Stimulated activated CD4-positive, alpha-beta T cell treated with anti-CD3 and anti-CD28 coated beads, Interleukin-12 subunit alpha, Interleukin-12 subunit beta, amount 100 ng/mL, for 48 hours (primary cell): ENCODE measurements at places on chromosomes 7 and 10.

GRCh38 chr10:86368046-86368445, 1.5 kb upstream of the GRID1 start:
- no peak for DNase-seq

GRCh38 chr7:10804770-10805169, 168.9 kb upstream of the PHF14 start:
- DNase-seq: no peak

DNA sequence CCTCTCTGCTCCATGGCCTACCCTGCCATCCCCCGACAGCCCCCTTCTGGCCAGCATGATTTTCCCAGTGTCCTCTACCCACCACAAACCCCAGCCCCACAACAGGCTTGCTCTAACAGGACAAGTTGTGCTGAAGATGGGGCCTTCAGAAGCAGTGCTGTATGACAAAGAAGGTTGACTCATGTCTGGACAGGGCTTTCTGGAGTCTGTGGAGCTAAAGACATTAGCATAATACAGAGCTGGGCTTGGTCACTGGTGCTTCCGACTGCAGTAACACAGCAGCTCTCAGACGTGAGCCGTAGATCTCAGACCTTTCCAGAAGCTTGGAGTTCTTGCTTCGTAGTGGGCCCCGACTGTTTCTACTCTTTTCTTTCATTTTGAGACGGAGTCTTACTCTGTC, 100.5 kb downstream of the GTF2IRD1 start:
- DNase-seq: no peak

DNA sequence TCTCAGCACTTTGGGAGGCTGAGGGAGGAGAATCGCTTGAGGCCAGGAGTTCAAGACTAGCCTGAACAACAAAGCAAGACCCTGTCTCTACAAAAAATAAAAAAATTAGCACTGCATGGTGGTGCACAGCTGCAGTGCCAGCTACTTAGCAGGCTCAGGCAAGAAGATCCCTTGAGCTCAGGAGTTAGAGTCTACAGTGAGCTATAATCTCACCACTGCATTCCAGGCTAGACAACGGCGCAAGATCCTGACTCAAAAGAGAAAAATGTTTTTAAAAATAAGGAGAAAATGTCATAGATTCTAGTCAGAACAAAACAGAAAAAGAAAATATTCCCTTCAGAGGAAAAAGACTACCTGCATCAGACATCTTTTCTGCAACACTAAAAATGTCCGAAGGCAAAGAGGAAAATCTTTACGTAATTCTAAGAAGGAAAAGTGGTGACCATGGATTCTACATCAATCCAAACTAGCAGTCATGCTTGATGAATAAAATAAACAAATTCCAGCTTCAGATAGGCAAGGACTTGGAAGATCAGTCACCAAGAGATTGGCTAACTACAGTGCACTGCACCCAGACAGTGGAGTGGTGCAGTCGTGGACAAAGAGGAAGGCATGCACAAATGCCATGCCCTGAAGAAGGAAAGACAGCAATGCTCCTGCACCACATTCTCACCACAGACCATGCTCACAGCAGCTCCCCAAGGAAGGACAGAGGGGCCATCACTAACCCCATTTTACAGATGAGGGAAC, 54.3 kb downstream of the ERCC6 start:
- no peak for DNase-seq

DNA sequence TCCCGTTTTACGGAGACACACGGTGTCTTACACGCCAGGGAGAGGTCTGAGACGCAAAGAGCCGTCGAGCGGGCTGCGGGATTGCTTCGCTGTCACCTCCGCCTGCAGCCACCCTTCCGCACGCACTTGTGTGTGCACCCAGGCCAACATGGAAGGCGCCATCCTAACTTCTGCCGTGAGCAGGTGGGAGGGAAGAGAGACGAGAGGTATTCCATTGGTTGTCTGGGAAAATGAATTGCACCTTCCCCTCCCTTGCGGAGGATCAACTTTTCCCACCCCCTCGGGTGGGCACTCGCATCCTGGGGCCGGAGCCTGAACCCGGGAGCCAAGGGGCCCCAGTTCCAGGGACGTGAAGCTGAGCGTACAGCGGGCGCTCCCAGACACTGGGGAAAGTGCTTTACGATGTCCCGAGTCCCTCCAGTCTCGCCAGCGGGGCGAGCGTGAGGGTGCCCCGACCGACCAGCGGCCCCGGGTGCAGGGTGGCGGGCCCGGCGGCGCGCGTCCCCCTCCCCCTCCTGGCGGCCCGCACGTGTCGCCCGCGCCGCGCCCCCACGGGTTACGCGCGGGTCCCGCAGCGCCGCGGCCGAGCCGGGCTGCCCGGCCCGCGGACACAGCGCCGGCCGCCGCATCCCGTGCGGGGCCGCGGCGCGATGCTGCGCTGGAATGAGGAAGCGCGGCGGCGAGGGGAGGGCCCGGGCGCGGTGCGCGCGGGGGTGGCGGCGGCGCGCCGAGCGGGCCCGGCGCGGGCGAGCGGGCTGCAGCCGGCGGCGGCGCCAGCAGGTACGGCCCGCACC, 984 bp upstream of the IKZF1 start:
- no peak for DNase-seq

GRCh38 chr7:41994746-41995110, 242.3 kb downstream of the GLI3 start:
- no peak for DNase-seq

GRCh38 chr10:116472891-116473290, 45.2 kb downstream of the PNLIPRP3 start:
- DNase-seq: no peak

GRCh38 chr10:102757323-102757722, 13.6 kb downstream of the WBP1L start:
- no peak for DNase-seq

DNA sequence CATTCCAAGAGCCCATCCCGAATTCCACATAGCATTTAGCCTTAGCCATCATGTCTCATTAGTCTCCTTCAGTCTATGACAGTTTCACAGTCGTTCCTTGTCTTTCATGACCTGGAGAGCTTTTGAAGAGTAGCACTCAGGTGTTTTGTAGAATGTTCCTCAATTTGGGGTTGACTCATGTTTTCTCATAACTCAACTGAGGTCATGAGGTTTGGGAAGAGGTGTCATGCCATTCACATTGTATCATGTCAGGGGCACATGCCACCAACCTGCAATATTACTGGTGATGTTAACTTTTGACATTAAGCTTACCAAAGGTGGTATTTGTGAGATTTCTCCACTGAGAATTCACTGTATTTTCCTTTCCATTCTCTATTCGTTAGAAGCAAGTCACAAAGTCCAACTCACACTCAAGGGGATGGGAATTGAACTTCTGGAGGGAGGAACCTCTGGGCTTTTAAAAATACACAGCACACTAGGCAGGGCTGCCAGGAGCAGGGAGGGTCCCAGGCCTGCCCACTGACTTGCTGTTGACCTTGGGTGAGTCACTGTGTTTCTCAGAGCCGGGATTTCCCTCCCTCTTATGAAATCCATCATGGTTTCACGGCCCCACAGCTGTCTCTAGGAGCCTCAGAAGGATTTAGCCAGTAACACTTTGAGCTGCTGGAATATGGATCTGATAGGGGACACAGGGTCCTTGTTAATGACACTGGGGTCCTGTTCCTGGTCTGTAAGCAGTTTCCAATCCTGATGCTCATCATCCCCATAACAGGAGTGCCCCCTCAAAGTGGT, 74.4 kb upstream of the TCF7L2 start:
- DNase-seq: peak; percentile 0

- DNase-seq: no peak
Measured at GRCh38 chr10:72392571-72392970, 37.9 kb upstream of the DNAJB12 start.

- no peak for DNase-seq
Measured at GRCh38 chr7:48742079-48742798, 182.1 kb upstream of the CDC14C start.

- no peak for DNase-seq
Measured at GRCh38 chr7:14754631-14755030, 147.9 kb downstream of the DGKB start.

DNA sequence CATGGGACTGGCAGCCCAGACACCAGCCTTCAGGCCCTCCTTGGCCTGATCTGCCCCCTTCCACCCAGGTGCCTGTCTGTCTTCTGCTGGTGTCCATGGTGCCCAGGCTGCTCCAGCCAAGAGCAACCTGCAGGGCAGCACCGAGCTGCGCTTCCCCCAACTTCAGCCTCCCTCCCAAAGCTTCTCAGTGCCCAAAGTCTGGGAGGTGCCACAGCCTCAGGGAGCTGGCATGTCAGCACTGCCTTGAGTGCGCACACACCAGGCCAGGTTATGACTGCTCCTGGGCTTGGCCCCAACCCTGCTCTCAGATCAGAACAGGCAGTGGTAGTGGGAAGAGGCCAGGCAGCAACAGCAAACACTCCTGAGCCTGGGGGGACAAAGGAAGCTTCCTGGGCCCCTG, 304.6 kb upstream of the NRG3 start:
- no peak for DNase-seq

- DNase-seq: no peak
Measured at GRCh38 chr10:103554488-103555324, 61.2 kb downstream of the NEURL1 start.

GRCh38 chr10:43616697-43617370, 10.6 kb downstream of the ZNF485 start:
- DNase-seq: no peak

DNA sequence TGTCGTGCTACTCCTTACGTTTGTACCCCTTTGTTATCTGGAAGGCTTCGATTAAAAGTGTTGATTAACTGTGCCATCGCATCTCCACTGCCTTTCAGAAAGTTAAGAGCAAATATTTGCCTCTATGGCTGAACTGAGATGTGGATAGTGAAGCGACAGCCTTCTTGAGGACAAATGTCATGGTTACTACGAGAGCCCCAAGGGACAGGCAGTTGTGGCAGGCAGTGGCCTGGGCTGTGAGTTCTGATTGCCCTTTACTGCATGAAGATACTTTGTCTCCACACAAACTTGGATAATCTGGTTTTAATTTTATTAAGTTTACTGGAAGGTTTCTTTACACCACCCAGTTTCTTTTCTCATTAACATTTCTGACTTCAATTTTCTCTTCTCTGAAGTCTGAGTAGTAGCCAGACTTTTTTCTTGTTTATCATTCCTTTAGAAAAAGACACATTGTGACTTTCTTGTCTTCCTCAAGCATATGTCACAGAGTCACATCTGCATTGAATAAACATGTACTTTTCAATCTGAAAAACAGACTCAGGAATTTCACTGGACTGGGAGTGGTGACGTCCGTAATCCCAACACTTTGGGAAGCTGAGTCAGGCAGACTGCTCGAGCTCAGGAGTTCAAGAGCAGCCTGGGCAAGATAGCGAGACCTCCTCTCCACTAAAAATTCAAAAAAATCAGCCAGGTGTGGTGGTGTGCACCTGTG, 1.5 kb downstream of the TAS2R41 start:
- no peak for DNase-seq

DNA sequence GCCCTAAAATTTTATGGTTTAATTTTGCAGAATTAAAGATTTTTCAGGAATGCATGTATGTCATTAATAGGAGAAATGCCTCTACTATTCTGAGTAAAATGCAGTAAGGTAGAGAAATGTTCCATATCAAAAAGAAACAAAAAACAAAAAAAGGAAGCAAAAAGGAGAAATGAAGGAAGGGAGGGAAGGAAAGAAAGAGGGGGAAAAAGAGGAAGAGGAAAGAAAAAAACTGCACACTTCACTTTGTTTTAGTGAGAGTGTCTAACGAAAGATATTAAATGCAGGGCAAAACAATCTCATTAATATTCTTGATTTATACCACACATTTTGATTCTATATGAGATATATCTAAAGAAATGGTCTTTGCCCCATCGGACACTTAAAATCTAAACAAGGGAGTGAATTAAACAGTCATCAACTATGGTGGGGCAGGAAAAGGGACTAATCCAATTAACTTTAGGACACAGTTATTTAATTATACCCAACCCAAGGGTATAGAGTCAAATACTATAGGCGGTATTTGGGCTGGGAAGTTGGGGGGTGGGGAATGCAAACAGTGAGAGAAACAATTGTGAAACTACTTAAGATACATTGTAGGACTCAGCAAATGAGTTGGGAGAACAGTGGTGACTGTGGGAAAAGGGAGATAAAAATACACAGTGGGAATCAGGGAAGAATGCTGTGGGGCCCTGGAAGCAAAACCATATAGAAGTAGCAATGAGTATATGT, 27.0 kb downstream of the IMMP2L start:
- no peak for DNase-seq

GRCh38 chr10:373526-374309, 238.5 kb downstream of the ZMYND11 start:
- no peak for DNase-seq

- no peak for DNase-seq
Measured at GRCh38 chr7:17239683-17240521, 58.5 kb upstream of the AHR start.

DNA sequence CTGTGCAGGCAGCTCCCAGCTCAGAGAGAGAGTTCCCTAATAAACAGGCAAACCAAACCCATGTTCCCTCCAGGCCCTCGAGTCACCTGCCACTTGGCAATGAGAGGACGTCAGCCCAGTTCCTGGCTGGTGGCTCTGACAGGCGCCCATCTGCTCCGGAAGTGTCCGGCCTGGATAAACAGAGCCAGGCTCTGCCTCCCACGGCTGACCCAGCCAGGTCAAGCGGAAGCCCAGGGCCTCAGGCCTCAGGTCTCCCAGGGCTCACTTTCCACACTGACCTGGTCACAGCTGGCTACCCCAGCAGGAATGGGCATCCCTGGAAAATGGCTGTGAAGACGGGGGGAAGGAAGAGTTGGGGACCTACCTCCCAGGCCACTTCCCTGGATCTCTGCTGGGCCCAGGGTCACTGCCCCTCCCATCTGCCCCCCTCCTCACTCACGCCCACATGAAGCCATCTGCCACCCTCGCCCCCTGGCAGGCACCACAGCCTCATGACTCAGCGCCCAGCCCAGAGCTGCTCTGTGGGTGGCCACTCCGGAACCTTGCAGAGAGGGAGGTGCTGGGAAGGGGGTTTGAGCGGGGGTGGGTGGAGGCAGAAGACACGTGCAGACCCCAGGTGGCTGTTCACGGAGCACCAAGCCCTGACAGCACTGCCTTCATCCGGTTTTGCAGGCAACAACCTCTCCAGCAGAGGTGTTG, 37.4 kb upstream of the DUSP5 start:
- no peak for DNase-seq

GRCh38 chr7:3043544-3044371, at the start of gene CARD11:
Gene CARD11 (minus strand): TSS chr7:3043867. CDS start chr7:2958506, 85,361 bp downstream.
- DNase-seq: peak; percentile 34

GRCh38 chr10:113095419-113096127, 145.5 kb downstream of the TCF7L2 start:
- DNase-seq: no peak

DNA sequence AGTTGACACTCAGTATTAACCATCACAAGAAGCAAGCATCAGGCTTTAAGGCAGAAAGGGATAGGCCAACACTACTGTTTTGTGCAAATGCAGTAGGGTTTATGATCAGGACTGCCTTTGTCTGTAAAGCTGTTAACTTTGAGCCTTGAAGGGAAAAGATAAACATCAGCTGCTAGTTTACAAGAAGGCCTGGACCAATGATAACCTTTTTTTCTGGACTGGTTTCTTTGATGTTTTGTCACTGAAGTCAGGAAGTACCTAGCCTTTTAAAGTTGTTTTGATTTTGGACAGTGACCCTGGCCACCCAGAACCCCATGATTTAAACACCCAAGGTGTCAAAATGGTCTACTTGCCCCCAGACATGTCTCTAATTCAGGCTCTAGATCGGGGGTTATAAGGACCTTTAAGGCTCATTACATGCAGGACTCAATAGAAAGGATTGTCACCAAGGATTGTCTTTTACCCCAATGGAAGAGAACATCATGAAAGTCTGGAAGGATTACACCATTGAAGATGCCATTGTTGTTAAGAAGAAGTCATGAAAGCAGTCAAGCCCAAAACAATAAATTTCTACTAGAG, 50.1 kb downstream of the CROT start:
- no peak for DNase-seq

- no peak for DNase-seq
Measured at GRCh38 chr10:130927157-130927556, 384.4 kb downstream of the TCERG1L start.

GRCh38 chr10:13613519-13613918, 26.8 kb downstream of the PRPF18 start:
- no peak for DNase-seq
